Breast epithelium (tissue), 4 donors: ENCODE measurements at places on chromosomes 4 and X. TPM values are rescaled to one million over a fixed set of nuclear protein-coding genes. Genes with fewer than 3 reads are reported as not detected.

- DNase-seq = no peak
These were observed 538 bp upstream of the CYTL1 start for GRCh38 chr4:5019796-5020195.

DNA sequence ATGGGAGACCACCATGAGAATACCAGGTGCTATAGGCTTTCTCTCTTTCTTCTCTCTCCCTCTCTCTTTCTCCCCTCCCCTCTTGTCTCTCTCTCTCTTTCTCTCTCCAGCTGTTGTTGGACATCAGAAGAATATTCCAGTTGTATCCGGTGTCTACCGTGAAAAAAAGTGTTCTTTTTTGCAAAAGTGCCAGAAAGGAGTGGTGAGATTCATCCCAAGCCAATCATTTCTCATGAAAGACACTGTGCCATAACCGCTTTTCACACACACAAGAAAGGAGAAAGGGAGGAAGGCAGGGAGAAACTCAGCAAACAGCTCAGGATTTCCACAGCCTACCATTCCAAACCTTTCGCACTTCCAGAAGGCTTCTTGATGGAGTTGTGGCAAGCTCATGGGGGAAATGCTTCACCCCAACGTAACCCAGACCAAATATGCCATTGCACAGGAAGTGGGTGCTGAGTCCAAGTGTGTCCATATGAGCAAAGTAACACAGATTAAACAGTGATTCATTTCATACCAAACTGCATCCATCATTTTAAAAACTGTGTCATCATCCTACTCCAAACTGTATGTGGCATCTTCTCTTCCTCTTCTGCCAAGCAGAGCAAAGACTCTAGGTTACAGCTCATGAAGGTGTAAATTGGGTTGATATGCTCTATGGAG is 224.0 kb downstream of the APBB2 start:
- no peak for DNase-seq

DNA sequence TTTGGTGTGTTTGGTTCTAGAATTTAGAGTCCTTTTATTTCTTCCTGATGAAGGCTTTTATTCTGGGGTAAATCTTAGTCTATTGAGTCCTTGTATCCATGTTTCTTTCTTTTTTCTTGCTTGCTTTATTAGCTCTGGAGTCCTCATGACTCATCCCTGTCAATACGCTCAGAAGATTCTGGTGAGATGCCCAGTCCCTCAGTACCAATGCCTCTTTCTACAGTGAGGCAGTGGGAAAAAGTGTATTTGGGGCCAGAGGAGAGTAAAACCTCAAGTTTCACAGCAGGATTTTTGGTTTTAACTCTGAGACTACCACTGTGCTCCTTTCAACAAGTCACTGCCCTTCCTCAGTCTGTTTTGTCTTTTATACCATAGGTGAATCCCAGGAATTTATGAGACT is 368.0 kb downstream of the GBA3 start:
- no peak for DNase-seq

The COQ2 gene
- total RNA-seq = 10.8 TPM

The UGT2B10 gene
- total RNA-seq = not detected

The GLUD2 gene
- total RNA-seq = 4.0 TPM

DNA sequence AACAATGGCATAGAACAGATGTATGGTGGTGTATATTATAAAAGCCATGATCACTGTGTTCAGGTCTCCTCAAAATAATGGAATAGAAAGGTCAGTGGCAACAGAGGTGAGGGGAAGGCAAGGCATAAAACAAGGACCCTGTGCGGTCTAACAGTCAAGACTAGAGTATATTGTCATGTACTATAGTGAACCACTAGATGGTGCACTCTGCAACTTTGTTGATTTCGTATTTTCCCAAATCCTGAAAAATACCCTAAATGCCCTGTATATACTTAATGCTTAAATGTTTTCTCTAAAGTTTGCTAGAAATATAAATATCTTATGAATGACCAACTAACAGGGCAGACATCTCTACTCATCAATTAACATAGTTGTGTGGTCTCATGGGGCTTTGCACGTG is 453.0 kb downstream of the PCDH11X start:
- DNase-seq = no peak

DNA sequence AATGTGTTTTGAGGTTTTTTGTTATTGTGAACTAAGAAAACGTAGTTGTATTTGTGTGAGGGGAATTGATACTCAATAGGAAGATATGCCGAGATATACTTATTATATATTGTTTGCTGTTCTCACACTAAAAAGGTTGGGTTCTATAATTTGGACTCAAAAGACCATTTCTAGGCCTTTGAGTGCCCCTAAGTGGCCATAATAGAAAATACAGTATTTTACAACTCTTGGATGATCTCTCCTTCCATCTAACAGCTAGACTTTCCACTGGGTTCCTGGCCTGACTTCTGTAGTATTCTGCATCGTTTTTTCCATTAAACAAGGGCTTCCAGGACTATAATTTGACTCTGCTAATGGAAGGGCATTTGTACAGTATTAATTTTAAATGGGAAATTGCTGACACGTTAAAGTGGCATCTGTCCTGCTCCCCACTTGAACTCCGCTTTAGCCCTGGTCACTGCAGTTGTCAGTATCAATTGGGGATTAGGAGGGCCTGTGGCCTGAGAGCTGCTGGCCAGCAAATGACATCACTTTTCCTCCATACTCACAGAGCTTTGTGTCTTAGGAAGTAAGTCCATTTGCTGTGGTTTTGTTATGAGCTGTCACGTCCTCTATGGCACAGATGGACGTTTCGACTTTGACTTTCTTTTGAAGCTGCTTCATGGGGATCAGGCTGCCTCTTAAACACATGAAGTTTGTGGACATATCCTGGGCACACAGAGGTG is 176.9 kb downstream of the SLIT2 start:
- no peak for DNase-seq

GRCh38 chr4:10743357-10743756 is 58.8 kb upstream of the CLNK start:
- no peak for DNase-seq

GRCh38 chr4:142567199-142567598 is 278.9 kb downstream of the INPP4B start:
- DNase-seq = no peak

The SPANXN3 gene
- total RNA-seq = not detected

DNA sequence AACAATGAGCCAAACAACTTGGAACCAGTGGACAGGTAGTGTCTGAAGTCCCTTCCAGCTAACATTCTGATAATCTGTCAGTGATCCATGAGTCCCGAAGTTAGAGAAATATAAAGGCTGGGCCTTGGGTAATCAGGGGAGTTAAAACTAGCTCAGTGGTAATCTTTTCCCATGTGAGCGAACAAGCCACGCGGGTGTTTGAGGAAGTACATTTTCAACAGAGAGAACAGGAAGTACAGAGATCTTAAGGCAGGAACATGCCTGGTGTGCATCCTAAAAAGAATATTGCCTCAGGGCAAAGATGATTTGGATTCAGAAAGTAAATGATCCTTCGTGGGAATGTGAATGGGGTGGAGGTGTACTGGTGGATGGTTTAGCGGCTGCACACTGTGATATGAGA is 42.9 kb downstream of the FNIP2 start:
- no peak for DNase-seq

The DGKK gene
- not detected for total RNA-seq

The FAM9B gene
- not detected for total RNA-seq

- DNase-seq = no peak
These were observed 1890.7 kb upstream of the PCDH10 start for GRCh38 chr4:131258361-131258760.

The CXXC4 gene
- total RNA-seq = 0.32 TPM

DNA sequence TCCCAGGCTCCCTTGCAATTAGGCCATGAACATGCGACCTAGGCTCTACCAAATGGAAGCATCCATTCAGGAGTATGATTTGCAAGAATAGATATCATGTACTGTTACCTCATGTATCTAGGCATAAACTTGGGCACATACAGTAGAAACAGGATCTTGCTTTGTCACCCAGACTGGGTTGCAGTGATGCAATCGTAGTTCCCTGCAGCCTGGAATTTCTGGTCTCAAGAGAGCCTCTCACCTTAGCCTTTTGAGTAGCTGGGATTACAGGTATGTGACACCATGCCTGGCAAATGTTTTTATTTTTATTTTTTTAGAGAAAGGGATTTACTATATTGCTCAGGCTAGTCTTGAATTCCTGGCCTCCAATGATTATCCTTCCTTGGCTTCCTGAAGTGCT is 994.2 kb downstream of the ADGRL3 start:
- no peak for DNase-seq

The NPY1R gene
- total RNA-seq = 55.8 TPM

GRCh38 chr4:61200916-61201526 is 895 bp downstream of the ADGRL3 start:
- no peak for DNase-seq

GRCh38 chr4:148126825-148127224 is 315.4 kb downstream of the NR3C2 start:
- no peak for DNase-seq

GRCh38 chrX:47483306-47484268 is 565 bp upstream of the ZNF41 start:
- DNase-seq = no peak
